ENCODE measurements at places on chromosomes 5 and 9.

GRCh38 chr9:4515958-4516375 is 25.7 kb downstream of the SLC1A1 start:
- no peak for DNase-seq

GRCh38 chr5:95070453-95070852 is 214.4 kb downstream of the MCTP1 start:
- no peak for DNase-seq

- DNase-seq = no peak
Observed at GRCh38 chr5:17912794-17913193, 278.5 kb downstream of the TAF11L14 start.

DNA sequence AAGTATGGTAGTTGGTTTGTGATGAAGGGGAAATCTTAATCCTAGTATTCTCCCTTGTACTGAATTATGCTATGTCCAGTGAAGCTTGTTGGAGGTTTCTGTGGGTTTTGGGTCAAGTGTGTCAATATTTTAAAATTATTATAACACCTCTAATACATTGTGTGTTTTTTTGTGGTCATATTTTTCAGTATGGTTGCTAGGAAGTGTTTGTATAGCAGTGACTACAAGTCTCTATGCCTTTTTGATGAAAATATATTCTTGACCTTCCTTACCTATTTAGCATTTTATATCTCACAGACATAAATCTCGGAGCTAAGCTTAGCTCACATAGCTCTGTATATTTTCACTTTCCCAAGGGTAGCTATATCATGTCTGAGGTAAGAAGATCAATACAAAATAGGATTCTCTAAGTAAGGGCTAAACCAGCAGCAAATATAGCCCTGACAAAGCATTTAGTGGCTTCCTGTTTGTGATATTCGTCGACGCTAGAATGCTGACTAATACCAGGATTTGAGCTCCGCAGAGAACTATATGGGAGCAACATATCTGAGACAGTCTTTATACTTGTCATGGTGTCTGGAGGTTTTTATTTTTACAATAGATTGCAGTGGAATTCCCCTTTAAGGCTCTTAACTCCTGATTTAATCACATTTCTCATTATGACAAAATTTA is 82.3 kb downstream of the MACIR start:
- no peak for DNase-seq

DNA sequence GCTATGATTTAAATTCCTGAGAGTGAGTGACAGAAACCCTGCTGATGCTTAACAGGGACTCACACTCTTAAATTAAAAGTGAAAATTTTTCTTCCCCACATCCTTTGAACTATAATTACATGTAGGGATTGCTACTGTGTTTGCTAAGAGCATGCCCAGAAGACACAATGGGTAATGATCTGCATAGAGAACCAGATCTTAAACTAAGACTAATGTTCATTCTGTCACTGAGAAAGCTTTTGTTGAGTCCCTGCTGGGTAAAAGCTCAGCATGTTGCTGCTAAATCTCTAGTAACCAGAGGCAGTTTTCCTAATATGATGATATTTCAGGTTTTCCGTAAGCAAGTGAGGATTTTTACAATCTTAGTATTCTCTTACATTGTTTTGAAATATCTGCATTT is 424.8 kb upstream of the SMC2 start:
- no peak for DNase-seq

- DNase-seq = no peak
Observed at GRCh38 chr9:128169925-128170324, 9.9 kb downstream of the BBLN start.

GRCh38 chr5:21792748-21793147 is 1060.4 kb downstream of the CDH12 start:
- DNase-seq = no peak

DNA sequence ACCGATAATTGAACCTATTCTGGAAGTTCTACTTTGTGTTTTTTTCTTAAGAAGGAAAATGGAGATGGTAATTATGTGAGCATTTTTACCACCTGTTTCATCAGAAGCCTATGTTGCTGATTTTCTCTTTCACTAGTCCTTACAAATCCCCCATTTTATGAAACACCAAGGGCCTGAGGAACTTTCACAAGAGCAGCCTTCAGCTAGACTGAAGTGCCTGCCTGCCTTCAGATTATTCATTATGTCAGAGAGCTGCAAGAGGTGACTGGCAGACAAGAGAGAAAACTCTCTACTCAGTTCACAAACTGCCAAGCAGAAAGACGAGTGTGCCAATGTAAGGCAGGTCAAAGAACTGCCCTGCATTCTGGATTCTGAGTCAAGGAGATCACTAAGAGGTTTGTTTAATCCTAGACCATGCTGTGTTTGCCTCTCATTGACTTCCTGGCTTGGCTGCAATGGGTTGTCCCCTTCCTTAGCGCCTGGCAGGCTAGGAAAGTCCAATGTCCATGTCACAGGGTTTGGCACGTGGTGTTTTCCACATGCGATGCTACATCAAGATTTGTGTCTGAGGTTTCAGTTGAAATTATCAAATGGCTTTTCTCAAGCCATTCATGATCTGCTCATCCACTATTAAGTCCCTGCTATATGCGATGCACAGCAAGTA is 143.3 kb downstream of the CDC42SE2 start:
- DNase-seq = no peak

GRCh38 chr5:164020116-164020515 is 514.7 kb downstream of the MAT2B start:
- DNase-seq = no peak

DNA sequence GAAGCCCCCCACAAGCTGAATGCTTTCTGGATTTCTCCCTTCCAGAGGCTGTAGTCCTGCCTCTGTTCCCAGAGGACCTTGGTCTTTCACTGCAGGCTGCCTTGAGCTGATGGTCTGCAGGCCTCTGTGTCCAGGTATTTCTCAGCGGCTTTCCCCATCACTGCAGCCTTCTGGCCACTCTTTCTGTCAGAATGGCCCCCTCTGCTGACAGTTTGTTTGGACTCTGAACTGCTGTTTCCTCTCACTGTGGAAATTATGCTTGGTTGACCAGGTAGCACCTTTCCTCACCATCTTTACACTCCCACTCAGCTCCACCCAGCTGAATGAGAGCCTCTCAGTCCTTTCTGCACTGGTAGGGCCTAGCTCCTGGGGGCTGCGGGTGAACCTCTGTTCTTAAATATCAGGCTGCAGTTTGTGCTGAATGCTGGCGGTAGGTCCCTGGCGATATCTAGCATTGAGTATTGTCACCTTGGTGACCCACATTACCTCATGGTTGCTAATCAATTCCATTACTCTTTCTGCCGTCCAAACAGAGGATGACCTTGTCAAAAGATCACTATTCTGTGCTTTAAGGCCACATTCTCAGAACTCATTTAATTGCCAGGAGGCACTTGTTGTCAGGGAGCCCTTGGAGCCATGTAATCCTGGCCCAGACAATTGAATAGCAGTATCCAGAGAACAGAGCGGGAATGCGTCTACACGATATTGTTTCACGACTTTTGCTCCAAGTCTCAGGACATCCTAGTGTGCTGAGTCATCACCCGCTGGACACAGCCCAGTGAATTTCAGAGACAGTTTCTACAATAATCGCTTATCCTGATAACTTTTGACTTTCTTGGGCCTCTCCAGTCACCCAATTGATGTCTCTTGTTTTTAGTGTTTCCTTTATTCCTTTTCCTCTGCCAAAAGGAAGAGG is 230.2 kb downstream of the TENT4A start:
- no peak for DNase-seq

DNA sequence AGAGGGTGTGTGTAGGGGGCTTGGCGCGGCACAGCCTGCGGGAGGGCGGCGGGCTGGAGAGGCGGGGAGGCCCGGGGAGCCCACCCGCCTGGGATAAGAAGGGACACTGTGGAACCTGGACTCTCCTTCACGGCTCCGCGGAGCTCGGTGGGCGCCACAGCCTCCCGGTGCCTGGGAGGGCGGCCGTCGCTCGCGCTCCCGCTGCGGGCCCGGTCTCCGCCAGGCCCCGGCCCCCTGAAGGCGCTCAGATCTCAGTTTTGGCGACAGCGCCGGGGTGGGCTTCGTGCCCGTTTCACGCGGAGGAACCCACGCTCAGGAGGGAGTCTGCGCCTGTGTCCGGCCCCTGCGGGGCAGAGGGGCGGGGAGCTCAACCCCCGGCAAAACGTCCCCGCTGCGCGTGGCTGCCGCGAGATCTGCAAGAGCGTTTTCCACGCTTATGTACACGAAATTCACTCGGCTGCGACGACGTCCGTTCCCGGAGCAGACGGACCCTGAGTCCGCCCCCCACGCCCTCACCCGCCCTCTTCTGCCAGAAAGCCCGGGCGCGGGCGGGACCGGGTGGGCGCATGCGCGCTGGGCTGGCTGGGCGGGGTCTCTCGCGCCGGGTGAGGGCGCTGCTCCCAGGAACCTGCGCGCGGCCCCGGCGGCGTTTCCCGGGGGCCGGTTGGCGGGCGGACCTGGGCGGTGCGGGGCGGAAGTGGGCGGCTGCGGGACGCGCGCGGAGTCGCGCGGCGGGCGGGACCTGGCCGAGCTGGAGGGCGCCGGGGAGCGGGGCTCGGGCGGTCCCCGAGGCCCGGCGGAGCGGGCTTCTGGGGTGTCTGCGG is at the start of gene NELFB:
TSS of gene NELFB (plus strand) at position 704 of the 824 bp plus-strand sequence.
- DNase-seq = peak; percentile 96

GRCh38 chr9:130872912-130873503 is 23.6 kb downstream of the QRFP start:
- no peak for DNase-seq

DNA sequence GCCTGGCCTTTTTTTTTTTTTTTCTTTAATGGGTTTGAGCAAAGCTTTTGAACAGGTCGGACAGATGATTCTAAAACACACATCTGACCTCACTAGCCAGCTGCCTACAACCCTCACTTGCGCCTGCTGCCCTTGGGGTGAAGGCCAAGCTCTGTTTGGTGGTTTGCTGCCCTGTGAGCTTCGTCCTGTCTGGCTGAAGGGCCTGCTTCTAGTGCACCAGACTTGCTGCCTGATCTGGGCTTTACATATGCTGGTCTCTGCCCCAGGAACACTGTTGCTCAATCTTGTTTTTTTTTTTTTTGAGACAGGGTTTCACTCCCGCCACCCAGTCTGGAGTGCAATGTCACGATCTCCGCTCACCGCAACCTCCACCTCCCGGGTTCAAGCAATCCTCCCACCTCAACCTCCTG is 16.4 kb upstream of the DOLPP1 start:
- no peak for DNase-seq
